Left forelimb (tissue), 1 donor: ENCODE measurements at places on chromosomes 12 and 14.

DNA sequence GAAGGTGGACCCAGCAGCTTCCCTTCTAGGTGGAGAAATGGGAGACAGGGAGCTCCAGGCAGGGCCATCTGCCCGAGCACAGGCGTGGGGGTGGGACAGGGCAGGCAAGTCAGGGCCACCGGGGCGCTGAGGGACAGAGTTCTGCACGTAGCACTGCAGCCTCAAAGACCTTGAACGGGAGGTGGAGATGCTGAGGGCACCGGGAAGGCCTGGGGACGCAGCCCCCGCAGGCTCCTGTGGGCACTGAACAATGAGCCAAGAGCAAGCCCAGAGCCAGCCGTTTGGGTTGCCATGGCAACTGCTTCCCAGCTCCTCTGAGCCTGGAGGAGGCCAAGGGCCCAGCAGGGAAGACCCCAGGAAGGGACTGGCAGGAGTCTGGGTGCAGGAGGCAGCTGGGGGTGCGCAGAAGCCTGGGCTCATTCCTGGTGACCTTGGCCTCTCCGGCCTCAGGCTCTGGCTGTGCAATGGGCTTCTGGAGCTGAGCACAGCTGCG is 3.4 kb downstream of the LBHD2 start:
- no peak for DNase-seq

DNA sequence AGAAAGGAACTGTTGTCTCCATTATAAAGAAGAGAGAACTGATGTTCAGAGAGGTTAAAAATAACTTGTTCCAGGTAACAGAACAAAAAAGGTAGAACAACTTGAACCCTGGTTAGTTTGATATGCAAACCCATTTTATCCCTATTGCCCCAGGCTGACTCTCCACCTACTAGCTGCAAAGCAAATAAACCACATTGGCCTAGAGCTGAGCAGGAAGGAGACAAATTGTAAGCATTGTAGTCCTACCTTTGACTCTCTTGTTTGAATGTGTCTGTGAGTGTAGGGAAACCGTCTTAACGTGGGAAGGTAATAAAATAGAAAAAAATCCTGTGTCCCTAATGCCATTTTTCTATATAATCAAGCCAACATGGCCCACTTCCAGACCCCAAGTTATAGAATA is 126.4 kb downstream of the CCER1 start:
- DNase-seq = no peak

DNA sequence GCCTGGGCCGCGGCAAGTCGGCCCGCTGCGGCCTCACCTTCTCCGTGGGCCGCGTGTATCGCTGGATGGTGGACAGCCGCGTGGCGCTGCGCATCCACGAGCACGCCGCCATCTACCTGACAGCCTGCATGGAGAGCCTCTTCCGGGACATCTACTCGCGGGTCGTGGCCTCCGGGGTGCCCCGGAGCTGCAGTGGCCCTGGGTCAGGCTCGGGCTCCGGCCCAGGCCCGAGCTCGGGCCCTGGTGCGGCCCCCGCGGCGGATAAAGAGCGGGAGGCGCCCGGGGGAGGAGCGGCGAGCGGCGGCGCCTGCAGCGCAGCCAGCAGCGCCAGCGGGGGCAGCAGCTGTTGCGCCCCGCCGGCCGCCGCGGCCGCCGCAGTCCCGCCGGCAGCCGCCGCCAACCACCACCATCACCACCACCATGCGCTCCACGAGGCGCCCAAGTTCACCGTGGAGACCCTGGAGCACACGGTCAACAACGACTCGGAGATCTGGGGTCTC is 226.2 kb upstream of the CRY1 start:
- DNase-seq = no peak

DNA sequence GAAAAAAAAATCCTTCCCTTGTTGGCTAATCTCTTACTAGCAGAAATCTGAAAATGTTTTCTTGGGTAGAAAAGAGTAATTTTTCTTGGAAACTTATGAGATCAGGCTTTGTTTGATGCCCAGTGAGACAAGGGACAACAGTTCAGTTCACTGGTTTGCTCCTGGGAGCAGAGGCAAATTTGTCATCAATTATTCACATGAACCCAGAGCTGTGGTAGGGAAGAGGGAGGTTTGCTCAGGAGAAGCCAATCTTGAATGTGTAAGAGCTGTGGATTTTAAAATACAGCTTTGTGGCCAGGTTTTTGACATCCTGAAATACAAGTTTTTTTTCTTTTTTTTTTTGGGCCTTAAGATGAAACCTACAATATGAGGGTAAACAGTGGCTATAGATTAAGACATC is 426.6 kb downstream of the ATP23 start:
- no peak for DNase-seq

DNA sequence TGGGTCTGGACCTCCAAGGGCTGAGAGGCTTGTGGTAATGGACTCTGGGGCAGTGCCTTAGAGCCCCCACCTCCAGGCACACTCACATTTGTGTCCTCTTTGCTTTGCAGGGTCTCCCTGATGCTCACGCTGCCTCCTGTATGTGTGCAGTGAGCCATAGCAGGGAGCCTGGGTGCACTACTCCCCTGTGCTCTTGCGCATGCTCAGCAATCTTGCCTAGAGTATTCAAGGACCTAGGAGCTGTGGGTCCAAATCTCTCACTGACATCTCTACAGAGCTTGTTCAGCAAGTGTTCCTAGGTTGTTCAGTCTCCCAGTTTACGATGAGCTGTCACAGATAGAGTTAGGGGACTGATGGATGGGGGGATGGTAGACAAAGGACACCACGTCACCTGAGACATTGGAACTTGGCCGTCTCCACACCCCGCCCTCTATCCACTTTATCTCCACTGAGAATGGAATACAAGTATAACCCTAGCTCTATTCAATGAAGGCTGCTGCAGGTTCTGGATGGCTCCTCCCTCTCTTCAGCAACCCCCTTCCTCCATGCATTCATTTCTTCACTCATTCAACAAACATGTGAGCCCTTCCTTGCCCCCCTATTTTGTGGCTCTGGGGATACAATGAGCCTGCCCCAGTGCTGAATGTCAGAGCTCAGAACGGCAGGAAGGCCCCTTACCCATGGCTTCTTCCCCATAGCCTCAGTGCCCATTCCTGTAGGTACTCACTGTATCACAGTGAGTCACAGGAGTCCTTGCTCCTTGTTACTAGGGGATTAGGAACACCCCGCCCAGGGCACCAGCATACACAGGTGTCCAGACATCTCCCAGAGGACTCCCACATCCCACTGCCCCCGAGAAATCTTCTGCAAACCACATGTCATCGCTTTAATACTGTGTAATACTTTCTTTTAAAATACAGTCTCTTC is 31.2 kb downstream of the FIGNL2 start:
- DNase-seq = no peak

GRCh38 chr14:105862581-105863239 is 336.3 kb downstream of the TMEM121 start:
- DNase-seq = peak; percentile 31

GRCh38 chr12:4615667-4616066 is 33.2 kb downstream of the AKAP3 start:
- no peak for DNase-seq

- no peak for DNase-seq
Measured at GRCh38 chr12:125329239-125330102, 264.2 kb downstream of the AACS start.
